Daoy (cell line): ENCODE measurements at places on chromosomes 3 and 15. TPM values are rescaled to one million over a fixed set of nuclear protein-coding genes. Genes with fewer than 3 reads are reported as not detected.

DNA sequence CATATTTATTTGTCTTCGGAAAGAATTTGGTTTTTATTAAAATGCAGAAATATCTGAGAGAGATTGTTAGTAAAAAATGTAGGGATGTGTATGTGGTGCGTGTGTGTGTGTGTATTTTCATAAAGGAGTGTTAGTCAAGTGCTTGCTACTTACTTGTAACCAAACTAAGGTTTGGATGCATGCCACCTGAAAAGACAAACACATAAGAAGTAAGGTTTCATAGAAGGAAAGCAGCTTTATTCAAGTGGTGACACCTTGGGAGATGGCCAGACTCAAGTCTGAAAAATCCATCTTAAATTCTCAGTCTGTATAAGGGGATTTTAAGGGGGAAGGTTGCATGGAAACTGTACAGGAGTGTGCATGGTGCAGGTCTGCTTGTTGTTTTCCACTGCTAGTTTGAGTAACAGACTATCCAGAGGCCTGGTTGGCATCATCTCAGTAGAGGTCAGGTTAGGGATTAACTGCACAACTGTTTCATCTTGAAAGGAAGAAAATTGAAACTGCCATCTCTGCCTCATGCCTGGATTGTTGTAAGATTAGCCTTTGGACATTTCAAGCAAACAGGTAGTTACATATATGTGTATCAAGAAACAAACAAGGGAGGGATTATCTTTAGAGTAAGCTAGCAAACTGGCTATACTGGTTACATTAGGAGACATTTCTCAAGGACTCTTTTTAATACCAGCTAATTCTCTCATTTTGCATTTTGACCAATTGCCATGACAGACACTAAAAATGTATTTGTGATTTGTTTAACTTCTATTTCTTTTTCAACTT, 196.7 kb downstream of the EPHA6 start:
- no peak for DNase-seq

DNA sequence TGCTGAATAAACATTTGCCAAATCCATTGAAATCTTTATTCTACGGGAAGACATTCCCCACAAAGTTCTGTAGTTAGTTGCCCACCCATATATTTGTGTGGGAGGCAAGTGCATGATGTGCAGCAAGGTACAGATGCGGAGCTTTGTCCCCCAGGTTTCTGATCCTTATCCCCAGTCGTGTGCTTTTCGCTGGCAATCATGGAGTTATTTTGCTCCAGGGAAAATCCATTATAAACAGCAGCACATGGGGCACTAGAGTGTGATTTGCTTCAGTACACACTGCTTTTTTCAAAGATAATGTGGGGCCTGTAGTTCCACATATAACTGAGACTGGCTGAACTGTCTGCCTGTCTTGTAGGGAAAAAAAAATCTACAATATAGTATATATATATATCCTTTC, 132.1 kb downstream of the FEZF2 start:
- no peak for DNase-seq

DNA sequence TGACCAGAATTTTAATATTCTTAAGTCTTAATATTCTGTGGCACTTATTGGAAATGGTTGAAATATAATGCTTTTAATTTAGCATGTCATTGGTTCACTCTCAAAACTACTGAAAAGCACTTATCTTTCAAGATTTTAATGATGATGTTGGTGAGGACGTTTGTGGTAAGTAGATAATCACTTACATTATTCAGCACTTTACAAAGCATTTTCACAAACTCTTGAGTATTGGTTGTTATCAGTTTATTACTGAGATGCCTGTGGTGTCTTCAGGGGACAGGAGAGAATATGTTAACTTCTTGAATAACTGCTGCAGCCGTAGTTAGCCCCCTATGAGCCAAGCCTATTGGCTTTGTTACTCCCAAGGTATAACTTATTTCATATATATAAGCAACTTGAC, 15.2 kb downstream of the TGFBR2 start:
- DNase-seq: no peak

- no peak for DNase-seq
Measured at GRCh38 chr3:187025254-187025655, 94.9 kb downstream of the ST6GAL1 start.

GRCh38 chr3:112557976-112558375, 3.8 kb downstream of the ATG3 start:
- no peak for DNase-seq

DNA sequence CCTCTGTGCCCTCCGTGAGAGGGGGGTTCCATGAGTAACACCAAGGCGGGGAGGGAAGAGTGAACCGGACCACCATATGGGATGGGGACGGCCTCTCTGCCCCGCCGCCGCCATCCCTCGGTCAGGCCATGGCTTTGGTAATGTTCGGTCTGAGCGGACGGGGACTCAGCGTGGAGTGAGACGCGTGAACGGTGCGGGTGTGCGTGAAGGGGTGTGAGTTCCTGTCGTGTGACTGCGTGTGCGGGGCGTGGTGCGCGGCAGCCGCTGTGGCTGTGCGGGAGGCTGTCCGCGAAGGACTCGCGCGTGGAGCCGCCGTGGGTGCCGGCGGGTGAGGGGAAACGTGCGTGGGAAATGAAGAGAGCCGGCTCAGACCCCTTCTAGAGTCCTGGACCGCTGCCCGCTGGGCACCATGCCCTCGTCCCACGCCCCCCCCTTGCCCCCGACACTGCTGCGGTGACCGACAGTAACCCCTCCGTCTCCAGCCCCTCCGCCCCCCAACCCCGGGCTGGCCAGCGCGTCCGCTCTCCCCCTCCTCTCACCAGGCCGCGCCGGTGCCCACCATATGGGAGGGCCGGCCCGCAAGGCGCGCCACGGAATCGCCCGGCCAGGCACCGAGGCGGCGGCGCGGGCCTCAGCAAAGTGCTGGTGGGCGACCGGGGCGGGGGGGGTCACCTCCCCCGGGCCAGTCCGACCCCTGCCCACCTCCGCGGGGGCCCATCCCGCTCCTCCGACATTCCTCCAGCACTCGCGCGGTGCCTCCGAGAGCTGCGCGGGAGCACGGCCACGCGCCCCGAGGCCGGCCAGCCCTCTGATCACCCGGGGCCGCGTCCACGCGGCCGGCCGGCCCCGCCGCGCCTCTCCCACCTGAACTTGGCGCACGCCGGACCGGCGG, 589 bp downstream of the KLF15 start:
- DNase-seq: no peak

DNA sequence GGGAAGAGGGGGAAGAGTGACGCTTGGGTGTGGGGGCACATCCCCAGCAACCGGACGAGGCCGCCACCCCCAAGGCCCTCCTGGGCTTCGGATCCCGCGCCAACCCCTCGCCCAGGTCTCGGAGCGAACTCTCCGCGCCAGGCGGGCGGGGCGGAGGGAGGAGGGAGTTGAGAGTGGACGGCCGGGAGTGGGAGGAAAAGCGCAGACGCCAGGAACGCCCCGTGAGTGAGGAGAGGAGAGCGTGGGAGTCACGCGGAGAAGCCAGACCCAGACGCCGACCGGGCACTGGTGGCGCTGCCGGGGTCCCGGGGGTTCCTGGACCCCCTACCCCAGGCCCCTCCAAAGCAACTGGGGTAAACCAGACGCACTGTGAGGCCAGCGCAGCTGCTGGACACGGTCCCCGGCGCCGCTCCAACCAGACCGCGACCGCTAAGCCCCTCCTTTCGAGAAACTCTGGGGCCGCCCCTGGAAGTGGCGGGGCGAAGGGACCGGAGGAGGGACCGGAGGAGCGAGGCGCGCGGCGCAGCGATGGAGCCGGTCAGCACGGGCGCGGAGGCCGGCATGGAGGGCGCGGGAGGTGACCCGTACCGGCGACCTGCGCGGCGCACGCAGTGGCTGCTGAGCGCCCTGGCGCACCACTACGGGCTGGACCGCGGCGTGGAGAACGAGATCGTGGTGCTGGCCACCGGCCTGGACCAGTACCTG, at the start of gene EFCC1:
TSS of gene EFCC1 (plus strand) at position 204 of the 705 bp plus-strand sequence. CDS start at position 529, 325 bp downstream.
- DNase-seq: peak; percentile 36

- DNase-seq: no peak
Measured at GRCh38 chr15:69128667-69129311, 31.6 kb upstream of the GLCE start.

- DNase-seq: no peak
Measured at GRCh38 chr3:10980312-10980711, 12.2 kb upstream of the SLC6A1 start.

DNA sequence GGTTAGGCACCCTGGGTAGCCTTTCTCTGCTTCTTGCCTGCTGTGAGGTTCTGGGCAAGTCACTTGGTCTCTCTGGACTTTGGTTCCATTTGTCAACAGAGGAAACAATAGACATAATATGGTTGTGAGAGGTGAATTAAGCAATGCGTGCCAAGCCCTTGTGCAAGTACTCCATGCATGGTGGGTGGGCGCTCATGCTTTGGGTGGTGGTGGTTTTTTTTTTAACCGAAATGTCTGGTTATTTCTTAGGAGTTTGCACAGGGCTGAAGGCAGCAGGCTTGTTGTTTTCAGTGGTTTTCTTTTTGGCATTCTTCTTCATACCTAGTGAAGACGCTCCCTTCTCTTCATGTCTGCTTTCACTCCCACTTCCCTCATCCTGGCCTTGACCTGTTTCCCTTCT, 84.2 kb upstream of the LRTM1 start:
- DNase-seq: no peak

DNA sequence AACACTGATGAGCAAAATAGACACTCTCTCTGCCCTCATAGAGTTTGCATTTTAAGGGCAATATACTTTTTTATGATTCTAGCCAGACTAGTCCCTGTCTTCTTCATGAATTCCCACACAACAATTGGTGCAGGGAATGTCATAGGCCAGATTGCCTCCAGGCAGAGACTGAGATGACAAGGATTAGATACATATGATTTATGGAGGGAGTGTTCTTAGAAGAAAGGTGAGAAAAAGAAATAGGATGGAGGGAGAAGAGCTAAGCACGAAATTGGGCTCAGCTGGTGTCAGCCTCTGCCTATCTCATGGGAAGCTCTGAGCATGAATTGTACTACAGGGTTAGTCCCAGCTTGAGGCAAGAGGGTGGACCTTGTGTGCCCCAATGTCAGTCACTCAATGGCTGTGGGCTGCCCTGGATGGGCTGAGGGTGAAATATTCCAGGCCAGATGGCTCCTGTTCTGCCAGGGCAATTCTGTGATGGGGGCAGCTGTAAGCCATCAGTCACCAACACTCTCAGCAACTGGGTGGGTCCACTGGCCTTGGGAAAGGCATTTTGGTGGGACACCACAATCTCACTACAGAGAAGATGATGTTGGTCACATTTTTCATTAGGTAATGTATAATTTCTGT, 31.1 kb downstream of the EIF1B start:
- DNase-seq: no peak

DNA sequence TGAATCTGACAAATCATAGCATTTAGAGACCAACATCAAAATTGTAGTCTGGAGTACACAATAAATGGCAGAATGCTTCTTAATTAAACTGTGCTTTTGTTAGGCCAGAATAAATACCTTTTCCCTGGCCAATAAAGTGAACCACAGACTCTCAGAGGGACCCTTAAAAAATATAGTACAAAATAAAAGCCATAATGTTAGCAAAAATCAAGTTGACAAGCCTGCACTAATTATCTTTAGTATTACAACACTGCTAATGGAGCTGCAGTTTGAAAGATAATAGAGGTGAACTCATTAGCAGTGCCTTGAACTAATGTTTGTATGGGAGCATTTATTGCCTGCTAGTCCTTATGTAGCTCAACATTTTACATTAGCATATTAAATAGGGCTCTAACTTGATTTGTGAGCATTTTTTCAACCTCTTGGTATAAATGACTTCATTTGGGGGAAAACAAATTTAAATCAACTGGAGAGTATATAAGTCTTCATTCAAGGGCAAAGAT, 801.3 kb downstream of the EPHA3 start:
- no peak for DNase-seq

TMEM45A gene
- total RNA-seq: 24.5 and 26.9 TPM in 2 replicates

C3orf49 gene
- not detected in 2 replicates for total RNA-seq

STRIT1 gene
- not detected in 2 replicates for total RNA-seq

P2RY1 gene
- total RNA-seq: under 0.01 and 0.03 TPM in 2 replicates

MESP2 gene
- 0.29 and 0.54 TPM in 2 replicates for total RNA-seq

BMF gene
- total RNA-seq: 2.2 and 3.7 TPM in 2 replicates
